Fibroblast of mammary gland (primary cell): ENCODE measurements at places on chromosomes 6 and 20.
A peak's percentile ranks its signal among the peaks of the same experiment; 100 is the strongest.

DNA sequence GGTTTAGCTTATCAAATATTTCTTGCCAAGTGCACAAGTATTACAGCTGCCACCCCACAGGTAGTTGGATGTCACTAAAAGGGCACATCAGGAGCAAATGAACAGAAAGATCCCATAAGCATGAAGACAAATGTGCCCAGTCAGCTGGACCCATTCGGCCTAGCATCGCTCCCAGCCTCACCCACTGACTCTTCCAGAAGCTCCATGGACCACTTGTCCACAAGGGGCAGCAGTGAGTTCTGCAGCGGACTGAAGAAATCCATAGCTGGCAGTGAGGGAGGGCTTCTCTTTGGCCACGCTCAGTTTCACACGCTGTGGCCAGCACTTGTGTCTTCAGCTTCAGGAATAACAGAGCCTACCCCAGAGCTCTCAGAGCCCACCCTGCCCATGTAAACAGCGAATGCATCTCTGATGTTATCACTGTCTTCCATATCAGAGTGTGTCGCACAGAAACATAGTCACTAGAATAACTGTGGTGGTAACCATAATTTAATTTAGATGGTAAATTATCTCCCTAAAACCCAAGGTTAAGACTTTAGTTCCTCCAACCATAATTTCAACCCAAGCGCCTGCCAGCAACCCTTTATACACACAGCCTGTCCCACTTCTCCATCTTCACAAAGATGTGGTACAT, 15.8 kb downstream of the CGA start:
- peak; percentile 69 for DNase-seq

- DNase-seq = no peak
Measured at GRCh38 chr6:11714798-11715285, 63.8 kb downstream of the ADTRP start.

GRCh38 chr6:33994472-33995308, 151.2 kb downstream of the GRM4 start:
- DNase-seq = no peak

DNA sequence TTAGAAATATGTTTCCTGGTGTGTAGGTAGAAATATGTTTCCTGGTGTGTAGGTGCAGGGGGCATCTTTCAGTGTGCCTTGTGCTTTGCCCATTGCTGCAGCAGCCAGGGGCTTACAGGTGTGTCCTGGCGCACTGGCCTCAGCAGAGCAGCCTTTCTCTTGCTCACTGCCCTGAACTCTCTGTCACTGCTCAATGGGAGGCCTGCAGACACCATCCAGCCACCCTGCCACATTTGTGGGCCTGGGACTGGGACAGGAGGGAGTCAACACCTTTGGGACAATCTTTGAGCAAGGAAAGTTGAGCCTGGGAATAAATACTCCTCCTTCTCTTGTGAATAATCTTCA, 62.4 kb upstream of the RBM24 start:
- no peak for DNase-seq

DNA sequence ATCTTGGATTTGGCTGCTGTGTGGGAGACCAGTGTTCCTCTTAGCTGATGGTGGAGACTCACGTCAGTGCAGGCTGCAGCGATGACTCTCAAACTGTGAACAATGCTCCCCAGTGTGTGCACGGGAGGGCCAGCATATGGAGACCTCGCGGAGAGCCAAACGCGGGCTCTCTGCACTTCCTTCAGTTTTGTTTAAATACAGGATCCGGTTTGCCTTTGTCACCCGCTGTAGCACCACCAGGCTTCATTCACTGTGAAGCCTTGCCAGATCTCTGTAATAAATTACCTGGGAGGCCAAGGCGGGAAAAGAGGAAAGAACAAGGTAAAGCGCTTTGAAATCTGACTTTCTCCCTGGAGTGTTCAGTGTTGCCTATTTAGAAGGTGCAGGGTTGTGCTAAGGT, 30.7 kb upstream of the TMEM14A start:
- DNase-seq = peak; percentile 70

GRCh38 chr20:59207235-59207634, 43.6 kb downstream of the ZNF831 start:
- no peak for DNase-seq

GRCh38 chr6:137097057-137097456, 52.3 kb upstream of the IL20RA start:
- DNase-seq = peak; percentile 44

- DNase-seq = no peak
Measured at GRCh38 chr6:71028877-71029252, 72.0 kb upstream of the B3GAT2 start.

GRCh38 chr20:48596334-48596898, 231.4 kb downstream of the PREX1 start:
- no peak for DNase-seq

DNA sequence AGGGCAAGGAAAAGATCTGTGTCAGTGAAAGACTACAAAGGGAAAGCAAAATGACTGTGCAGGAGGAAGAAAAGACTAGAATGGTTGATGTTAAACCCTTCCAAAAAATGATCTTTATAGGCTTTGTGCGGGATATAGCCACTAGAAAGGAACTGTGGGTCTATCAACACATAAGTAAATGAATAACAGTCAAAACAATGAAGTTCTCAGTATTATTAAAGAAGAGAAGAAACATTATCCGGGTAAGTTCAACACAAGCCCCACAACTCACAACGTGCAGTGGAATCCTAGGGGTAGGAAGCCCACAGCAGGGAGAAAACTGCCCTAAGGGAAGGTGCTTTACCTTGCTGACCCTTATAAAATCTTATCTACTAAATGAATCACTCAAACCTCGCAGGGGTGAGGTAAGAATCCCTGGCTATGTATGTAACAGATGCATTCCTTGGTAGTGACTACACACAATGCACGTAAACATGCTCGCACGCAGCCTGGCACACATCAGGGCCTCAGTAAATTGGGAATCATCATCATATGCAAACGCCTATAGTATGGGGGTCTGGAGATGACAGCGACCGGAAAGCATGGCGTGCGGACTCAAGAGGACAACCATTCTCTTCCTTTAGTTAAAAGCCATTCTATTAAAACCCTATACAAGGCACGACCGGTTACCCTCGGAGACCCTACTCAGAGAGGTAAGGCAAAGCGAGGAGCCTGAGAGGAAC, 11.3 kb downstream of the TFAP2A start:
- DNase-seq = peak; percentile 62

DNA sequence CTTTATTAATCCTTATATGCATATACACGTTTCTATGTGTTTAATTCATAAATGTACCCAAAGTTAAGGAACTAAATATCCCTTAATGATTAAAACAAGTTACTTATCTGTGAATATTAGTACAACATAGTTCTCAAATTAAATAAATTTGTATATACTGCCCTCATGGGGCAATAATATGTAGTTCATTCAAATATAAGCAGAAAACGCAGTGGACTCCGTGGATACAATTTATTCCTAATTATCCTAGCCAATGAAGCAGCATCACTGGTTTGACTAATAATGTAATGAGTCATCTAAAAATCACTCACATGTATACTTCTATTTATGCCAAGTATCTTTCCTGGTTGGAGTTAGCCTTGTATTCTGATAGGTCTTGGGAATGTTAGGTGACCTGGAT, 111.6 kb downstream of the TBC1D32 start:
- peak; percentile 86 for DNase-seq

GRCh38 chr6:92376691-92377090, 1042.7 kb downstream of the EPHA7 start:
- no peak for DNase-seq

DNA sequence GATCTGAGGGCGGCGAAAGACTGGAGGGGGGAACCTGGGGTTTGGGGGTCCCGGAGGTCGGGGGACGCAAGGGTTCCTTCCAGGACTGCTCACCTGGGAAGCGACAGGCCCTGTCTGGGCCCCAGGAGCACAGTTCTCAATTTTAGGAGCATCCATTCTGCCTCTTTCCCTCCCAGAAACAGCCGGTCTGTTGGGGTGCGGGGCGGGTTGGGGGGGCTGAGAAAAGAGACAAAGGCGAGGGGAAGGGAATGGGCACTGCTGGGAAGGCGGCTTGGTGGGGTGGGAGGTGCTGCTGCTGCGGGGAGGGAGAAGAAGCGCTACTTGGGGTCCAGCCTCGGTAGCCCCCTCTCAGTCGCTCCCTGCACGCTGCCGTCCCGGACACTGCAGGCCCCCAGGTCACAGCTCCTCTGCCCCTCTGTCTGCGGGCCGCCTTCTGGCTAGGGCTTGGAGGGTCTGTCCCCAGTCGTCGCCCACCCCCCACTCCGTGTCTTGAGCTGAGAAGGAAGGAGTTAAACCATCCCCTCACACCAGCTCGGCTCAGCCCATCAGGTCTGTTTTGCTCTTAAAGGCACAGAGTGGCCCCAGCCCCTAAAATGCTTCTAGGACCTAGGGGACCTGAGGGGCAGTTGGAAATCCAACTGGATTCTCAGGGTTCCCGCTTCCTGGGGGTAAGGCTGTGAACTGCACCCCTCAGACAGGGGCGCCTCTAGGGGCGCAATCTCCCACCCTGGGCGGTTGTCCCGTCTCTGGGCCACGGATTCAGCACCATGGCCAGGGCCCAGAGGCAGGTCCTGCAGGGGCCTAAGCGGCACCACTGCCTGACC, 690 bp downstream of the GDAP1L1 start:
- DNase-seq = peak; percentile 22

DNA sequence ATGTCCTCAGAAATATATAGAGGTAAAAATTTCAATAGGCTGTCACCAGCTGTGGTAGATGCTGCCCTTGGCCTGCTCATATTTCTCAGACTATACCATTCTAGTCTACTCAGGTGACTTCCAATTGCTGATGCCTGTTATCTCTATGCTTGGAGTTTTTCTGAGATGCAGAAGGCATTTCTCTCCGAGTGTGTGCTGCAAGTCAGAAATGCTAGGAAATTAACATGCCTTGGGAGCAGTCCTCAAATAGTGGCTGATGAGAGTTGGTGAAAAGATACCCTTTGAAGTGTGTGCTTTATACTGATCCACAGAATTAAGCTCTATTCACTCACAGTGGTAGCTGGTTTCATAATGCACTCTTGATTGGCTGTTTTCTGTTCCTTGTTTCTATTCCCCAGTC, 43.2 kb upstream of the PKIB start:
- DNase-seq = no peak

- DNase-seq = no peak
Measured at GRCh38 chr20:34541264-34541901, 17.1 kb upstream of the MAP1LC3A start.

- DNase-seq = peak; percentile 30
Measured at GRCh38 chr20:63321148-63321831, 28.3 kb downstream of the COL20A1 start.
